ENCODE measurements at places on chromosomes 7 and 10.

DNA sequence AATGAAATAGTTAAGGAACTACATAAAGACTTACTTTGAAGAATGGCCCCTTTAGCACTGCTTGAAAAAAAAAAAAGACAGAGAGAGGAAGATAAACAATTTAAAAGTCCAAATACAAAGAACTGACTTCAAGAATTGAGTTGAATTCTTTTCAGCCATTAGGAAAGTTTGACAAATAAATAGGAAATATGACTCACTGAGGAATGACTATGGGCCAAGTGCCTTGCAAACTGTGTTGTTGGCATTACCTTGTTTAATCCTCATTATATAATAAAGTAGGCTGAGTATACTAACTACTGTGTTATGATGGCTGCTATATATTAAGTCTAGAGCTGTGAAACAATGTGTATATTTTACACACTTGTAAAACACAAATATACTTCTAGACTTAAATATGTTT, 151.1 kb downstream of the ELMO1 start:
- no peak for DNase-seq

DNA sequence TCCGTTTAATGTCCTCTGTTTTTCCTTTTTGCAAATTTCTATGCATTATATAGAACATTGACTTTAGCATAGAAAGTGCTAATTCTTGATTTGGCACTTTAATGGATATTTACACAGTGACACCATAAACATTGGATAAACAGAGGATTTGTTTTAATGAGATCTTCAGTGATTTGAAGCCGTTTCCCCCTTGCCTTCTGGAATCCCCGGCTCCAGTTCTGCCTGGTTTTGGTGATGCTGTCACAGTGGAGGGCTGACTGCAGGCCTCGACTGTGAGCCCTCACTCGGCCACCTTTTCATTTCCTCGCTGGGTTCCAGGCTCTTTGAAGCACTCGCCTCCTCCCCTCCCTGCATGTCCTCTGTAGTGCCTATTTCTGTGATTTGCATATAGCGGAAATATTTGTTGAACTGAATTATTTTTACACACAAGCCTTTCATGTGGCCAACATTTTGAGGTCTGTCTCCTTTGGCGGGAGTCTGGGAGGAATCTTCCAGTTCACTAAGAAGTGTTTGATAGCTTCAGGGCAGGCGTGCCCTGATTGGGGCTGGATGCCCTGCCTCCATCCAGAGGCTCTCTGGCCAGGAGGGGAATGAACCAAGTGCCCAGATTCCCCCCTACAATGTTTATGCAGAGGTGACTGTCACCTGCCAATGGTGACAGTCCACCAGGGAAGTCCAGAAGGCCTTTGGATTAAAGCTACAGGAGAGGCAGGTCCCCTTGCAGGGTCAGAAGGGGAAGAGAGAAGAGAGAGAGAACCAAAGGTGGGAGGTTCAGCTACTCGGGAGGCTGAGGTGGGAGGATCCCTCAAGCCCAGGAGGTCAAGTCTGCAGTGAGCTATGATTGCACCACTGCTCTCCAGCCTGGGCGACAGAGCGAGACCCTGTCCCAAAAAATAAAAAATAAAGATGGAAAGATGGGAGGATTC, 67.5 kb downstream of the CUX1 start:
- DNase-seq = no peak

DNA sequence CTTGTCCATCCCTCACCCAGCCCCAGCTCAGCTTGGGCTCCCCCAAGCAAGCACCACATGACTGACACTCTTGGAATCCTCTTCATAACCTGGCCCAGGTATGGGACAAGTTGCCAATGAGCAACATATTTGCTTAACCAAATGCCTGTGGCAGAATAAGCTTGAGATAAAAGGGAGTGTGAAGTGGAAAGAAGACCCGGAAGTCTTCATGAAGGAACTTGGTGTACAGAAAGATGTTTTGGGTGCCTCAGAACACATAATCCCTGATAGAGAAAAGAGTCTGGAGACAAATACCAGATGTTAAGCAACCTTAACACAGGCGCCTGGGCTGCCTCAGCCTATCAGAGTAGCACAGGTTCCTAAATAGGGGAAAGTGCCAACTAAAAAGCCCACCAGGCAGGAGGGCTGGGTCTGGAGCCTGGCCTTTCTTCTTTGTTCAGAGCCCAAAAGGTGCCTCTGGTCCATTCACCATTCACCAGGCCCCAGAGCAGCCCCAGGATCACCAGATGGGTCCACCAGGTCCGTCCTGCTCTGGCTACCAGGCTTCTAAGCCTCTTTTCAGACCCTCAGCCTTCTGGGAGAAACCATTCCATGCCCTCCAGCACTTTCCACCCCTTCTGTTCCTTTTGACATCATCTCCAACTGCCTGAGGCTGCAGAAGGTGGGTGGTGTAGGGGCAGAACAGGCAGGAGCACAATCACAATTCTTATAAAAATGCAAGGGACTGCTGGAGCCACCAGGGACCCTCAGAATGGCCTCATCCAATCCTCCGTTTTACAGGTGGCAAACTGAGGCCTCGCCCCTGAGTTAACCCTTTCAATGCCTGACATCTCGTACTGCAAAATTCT, 22.6 kb downstream of the KCNMA1 start:
- no peak for DNase-seq

DNA sequence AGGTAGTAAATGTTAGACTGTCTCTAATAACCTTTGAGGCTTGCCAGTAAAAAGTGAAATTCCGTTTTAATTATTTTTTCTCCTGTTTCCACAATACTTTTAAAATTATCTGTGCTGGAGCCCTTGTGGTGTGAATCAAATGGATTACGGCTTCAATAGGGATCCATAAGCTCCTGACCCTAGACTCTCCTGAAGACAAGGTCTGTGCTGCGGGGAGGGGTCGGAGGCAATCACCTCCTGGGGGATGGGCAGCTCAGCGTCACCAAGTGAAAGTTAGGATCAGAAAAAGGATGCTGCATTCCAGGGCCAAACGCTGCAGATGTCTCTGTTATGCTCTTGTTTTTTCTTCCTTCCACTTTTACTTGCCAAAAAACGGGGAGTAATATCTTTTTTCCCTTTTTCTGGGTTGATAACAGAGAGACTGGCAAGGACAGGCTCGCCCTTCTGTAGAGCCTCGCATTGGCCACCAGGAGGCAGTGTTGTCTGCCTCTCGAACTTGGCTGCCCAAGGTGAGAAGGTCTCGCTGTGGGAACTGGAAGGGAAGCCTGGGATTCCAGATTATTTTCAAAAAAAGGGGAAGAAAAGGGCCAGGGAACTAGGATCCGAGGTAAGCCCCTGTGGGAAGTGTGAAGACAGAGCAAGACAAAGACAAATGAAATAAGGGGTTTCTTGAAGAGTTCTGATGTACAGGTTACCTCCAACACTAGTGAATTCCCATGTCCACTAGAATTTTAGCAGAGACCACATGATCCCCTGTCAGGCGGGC, 621.9 kb downstream of the ACTR3B start:
- peak; percentile 4 for DNase-seq

- no peak for DNase-seq
These were observed 28.1 kb upstream of the NCAPG2 start for GRCh38 chr7:158732494-158733219.
